GM06990 (cell line): ENCODE measurements at places on chromosomes 11 and 22.

GRCh38 chr22:45353786-45354185 is 44.1 kb downstream of the FAM118A start:
- no peak for DNase-seq

- no peak for DNase-seq
These were observed 18.9 kb downstream of the PLAAT3 start for GRCh38 chr11:63595296-63595695.

DNA sequence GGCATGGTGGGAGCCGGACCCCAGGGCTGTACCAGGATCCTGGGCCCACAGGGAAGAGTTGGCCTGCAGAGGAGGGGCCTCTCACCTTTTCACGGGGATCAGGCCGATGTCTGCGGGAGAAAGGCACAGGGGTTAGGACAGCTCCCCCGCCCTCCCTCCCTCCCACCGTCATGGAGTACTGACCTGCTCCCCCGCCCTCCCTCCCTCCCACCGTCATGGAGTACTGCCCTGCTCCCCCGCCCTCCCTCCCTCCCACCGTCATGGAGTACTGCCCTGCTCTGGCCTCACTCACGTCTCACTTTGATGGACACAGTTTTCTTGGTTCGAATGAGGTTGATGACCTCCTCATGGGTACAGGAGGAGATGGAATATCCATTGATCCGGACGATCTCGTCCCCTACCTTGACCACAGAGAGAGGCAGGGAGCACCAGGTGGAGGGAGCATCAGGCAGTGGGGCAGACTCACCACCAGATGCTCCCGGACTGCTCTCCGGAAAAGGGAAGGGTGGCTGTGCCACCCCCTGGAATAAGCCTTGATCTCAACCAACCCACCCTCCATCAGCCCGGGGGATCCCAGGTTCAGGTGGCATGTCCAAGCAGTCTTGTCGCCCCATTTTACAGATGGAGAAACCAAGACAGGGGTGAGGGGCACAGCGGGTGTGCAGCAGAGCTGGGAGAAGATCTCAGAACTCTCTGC is 17.1 kb downstream of the USH1C start:
- no peak for DNase-seq

DNA sequence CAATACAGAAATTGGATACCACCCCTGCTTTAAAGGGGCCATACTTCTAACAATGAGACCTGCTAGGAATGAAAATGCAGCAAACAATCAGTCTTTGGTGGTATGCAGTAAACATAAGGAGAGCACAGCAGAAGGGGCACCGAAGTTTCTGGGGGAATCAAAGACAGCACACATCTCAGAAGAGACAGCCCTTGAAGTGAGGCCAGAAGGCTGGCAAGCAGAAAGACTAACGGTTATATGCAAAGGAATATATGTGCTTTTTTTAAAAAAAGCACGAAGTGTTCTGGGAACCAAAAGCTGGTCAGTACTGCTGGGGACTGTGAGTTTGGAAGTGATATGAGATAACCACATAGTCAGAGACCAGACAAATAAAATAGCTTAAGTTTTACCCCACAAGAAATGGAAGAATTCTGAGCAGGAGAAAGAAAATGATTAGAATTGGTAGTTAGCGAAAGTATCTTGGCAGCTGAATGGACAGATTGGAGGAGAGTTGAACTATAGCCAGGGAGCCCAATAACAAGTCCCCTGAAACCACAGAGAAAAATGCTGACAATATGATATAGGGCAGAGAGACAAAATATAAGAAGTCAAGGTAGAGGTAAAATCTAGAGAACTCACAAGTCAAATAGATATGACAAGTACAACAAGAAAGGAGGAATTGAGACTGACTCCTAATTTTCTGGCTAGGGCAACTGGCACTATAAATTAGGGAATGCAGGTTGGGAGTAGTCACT is 125.7 kb downstream of the MRTFA start:
- no peak for DNase-seq

DNA sequence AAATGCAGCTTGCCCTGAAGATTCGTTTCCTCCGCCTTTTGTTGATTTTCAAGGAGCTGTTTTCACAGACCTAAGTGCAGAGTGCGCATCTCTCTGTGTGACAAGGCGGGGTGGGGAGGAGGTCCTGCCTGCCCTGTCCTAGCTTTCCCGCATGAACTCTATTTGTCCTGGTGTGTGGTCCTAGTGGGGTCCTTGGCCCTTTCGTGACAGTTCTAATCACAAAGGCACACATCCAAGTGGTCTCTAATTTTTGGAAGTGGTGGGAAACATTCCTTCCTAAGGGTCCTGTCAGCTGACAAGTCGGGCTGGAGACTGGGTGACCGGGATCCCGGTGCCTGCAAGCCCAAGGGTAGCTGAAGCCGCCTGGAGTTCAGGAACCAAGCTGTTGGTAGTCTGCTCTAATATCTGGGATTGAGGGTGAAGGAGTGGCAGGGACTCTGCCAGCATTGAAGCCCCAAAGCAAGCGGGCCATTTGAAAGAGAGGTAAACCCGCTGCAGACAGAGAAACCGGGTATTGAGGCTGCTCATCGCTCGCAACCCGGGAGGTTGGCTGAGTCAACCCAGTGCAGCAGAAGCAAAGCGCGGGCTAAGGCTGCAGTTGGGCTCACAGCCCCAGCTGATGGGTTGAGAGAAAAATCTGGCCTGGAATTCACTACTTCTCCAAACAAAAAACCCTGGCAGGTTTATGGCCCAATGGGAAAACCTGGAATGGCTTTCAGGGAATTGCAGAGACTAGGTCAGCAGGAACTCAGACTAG is 28.1 kb upstream of the FBXO3 start:
- DNase-seq: no peak

- no peak for DNase-seq
These were observed 1.9 kb upstream of the RFPL3 start for GRCh38 chr22:32355760-32356159.

GRCh38 chr11:47904048-47904447 is 55.9 kb upstream of the NUP160 start:
- DNase-seq: no peak

GRCh38 chr11:88326099-88326498 is 11.4 kb downstream of the CTSC start:
- no peak for DNase-seq

- no peak for DNase-seq
These were observed 73.8 kb upstream of the CDON start for GRCh38 chr11:126136507-126136906.

DNA sequence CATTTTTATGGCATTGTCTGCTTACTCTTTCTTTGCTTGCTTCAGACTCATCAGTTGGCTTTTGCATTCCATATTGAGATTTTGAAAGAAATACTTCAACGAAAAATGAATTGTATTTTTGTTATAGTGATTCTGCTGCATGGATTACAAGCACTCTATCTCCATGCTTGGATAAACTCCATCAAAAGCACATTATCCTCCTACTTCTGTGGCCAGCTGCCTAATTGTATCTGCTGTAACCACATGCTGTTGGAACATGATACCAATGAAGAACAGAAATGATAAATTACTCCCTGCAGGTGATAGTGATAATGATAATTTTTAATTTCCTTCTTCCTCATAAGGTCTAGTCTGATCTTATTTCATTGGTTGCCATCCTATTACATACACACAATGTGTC is 100.8 kb downstream of the PRMT3 start:
- DNase-seq: no peak

DNA sequence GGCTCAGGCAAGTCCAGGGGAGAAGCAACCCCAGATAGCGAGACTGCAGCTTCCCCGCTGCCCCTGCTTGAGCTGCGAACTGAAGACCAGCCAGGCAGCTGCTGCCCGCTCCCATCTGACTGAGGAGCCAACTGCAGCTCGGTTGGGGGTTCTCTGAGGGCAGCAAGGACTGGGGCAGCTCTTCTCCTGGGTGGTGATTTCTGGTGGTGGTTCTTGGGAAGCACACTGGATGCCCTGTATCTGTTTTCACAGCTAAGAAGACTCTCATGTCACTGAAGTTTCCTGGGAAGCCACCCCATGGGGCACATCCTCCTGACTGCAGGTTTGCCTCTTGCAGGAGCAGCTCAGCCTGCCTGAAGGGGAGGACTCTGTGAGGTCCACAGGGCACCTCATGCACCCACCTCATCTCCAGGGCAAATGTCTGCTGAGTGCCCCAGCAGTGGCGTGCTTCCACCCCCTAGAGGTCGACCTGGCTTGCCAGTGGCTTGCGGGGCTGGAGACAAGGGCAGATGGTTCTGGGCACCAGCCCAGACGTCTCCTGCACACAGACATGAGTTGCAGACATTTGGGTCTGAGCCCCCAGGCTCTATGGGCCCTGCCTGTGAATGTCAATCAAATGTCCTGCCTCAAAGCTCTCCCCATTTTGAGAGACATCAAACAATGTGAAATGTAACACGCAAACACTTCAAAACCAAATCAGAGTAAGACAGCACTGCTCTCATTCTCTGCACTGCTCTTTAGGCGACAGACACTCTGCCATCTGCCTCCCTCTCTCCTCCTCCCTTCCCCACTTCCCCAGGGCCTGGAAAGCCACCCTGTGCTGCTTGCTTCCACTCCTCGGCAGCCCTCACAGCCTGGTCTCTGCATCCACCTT is 800.9 kb downstream of the BRD1 start:
- no peak for DNase-seq

DNA sequence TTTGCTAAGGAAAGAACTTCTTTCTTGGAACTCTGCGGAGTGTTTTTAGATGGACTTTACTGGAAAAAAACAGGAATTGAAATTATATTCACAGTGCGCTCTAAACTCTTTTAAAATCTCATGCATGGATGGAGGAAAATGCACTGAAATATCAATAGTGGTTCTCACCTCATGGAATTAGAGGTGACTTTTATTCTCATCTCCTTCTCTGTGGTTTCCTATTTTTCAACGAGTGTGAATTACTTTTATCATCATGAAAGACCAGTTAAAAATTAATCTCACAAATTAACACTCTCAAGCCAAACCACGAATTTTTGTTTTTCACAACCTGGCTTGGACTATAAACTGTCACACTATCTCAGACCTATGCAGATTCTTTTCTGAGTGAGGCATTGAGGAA is 16.6 kb downstream of the BMAL1 start:
- no peak for DNase-seq

GRCh38 chr11:128222245-128222884 is 365.0 kb downstream of the ETS1 start:
- DNase-seq: no peak

GRCh38 chr11:68015467-68015866 is 5.3 kb downstream of the ALDH3B1 start:
- DNase-seq: no peak

- DNase-seq: peak; percentile 95
These were observed at the start of gene C2CD2L for GRCh38 chr11:119106564-119107537. Gene C2CD2L (plus strand): TSS chr11:119107344. CDS start chr11:119107742, 398 bp downstream.
